ENCODE measurements at places on chromosomes 1 and 21. TPM values are rescaled to one million over a fixed set of nuclear protein-coding genes. Genes with fewer than 3 reads are reported as not detected.

The IL19 gene
- total RNA-seq, result not detected

The BRINP2 gene
- total RNA-seq, result not detected

The HSD3B1 gene
- total RNA-seq, result not detected

The NTMT2 gene
- total RNA-seq, result not detected

The IGSF5 gene
- 1.5 TPM for total RNA-seq

- H3K27ac ChIP-seq, result no peak overlapping the region
- H3K36me3 ChIP-seq, result no peaks in the 10 kb centered on the region
Measured at GRCh38 chr1:16348414-16349182, 3.7 kb downstream of the FBXO42 start.

DNA sequence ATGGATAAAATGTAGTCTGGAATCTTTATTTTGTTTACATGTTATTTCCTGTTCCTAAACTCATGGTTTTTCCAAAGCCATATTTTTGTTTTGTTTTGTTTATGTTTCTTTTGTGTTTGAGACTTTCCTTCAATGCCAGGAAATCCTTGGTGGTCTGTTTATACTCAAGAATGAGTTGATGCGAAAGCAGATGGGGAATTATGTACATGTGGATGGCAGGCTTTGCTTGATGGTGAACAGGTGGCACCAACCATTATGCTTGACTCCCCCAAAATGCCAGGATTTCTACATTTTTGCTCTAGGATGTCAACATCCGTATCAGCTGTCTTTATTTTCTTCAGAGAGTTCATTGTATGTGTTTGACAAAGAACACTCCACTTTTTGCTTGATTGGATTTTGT is 448.5 kb downstream of the PRDM2 start:
- H3K4me3 ChIP-seq, result no peak overlapping the region
- peaks cover 39% of the 10 kb centered on the region for H3K27me3 ChIP-seq
- H3K27ac ChIP-seq, result no peak overlapping the region
- H3K36me3 ChIP-seq, result no peaks in the 10 kb centered on the region

- no peak overlapping the region for H3K4me3 ChIP-seq
- peaks cover 82% of the 10 kb centered on the region for H3K36me3 ChIP-seq
- no peak for DNase-seq
- no peaks in the 10 kb centered on the region for H3K4me1 ChIP-seq
Measured at GRCh38 chr1:11147197-11147770, 41.9 kb upstream of the ANGPTL7 start.

- peak; percentile 20 for DNase-seq
- no peak overlapping the region for H3K4me3 ChIP-seq
- no peak overlapping the region for H3K27ac ChIP-seq
Measured at GRCh38 chr21:42466700-42467099, 29.3 kb downstream of the RSPH1 start.

GRCh38 chr21:44273046-44273445 is 11.3 kb upstream of the DNMT3L start:
- H3K27ac ChIP-seq, result no peak overlapping the region
- no peak overlapping the region for H3K4me3 ChIP-seq
- no peaks in the 10 kb centered on the region for H3K27me3 ChIP-seq
- H3K4me1 ChIP-seq, result no peaks in the 10 kb centered on the region
- DNase-seq, result no peak
- H3K36me3 ChIP-seq, result no peaks in the 10 kb centered on the region

GRCh38 chr1:66769512-66770229 is 17.4 kb downstream of the DYNLT5 start:
- H3K4me3 ChIP-seq, result no peak overlapping the region
- H3K36me3 ChIP-seq, result no peaks in the 10 kb centered on the region
- no peak overlapping the region for H3K27ac ChIP-seq
- no peak for DNase-seq

DNA sequence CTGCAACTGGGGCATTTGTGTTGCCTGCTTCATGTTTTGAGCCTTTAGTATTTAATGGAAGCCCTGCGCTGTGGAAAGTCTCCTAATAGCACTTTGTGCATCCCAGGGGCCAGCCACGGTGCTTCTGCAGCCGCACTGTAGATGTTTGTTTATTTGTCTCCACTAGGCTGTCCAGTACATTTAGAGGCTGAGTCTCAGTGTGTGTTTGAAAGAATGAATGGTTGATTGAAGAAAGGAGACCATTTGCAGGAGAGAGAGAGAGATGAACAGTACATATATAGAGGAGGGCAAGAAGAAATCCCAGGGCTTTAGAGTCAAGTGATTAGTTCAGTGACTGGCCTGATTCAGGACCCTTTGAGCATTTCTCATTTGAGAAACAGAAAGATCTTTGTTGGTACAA is 33.9 kb downstream of the MPZL1 start:
- DNase-seq, result no peak
- H3K36me3 ChIP-seq, result no peaks in the 10 kb centered on the region
- H3K27ac ChIP-seq, result no peak overlapping the region
- no peaks in the 10 kb centered on the region for H3K4me1 ChIP-seq

GRCh38 chr1:81151206-81151605 is 649.5 kb upstream of the ADGRL2 start:
- no peak for DNase-seq
- no peaks in the 10 kb centered on the region for H3K4me1 ChIP-seq
- H3K27me3 ChIP-seq, result no peaks in the 10 kb centered on the region
- no peak overlapping the region for H3K4me3 ChIP-seq
- H3K36me3 ChIP-seq, result no peaks in the 10 kb centered on the region

- H3K36me3 ChIP-seq, result no peaks in the 10 kb centered on the region
- peaks cover 19% of the 10 kb centered on the region for H3K27me3 ChIP-seq
- H3K4me3 ChIP-seq, result no peak overlapping the region
Measured at GRCh38 chr1:29532285-29532684, 296.0 kb downstream of the PTPRU start.

DNA sequence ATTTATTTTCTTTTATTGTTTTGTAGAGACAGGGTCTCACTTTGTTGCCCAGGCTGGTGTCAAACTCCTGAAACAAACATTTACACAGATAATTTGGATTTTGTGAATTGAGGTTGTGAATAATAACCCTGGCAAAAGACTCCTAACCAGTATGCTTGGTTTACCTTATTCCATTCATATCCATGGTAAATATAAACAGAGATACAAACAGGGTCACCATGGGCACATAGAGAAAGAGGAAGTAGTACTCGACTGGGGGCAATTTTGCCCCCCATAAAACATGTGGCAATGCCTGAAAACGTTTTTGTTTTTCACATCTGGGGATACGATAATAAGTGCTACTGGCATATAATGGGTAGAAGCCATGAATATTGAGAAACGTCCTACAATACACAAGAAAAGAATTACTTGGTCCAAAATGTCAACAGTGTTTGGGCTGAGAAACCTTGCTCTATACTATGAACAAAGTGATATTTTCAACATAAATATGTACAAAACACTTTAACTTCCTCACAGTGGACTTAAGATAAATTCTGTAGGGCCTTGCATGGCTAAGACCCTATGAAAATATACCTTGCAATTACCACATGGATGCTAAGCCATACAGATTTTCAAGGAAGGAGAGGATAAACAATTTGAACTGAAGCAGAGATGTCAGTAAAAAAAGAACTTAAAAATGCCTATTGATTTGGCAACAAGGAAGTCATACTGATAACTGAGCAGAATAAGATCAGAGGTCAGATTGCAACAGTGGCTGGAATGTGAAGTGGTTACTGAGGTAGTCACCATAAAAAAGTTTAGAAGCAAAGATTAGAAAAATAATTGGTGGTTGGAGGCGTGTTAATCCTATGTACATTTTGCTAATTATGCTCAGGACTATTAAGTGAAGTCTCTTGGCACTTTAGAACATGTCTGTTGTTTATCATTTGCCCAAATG is 27.4 kb upstream of the ASPM start:
- peaks cover 81% of the 10 kb centered on the region for H3K36me3 ChIP-seq
- H3K4me3 ChIP-seq, result no peak overlapping the region
- H3K4me1 ChIP-seq, result no peaks in the 10 kb centered on the region
- no peak for DNase-seq
- H3K27me3 ChIP-seq, result no peaks in the 10 kb centered on the region
- no peak overlapping the region for H3K27ac ChIP-seq

- no peak for DNase-seq
- H3K27ac ChIP-seq, result no peak overlapping the region
- no peaks in the 10 kb centered on the region for H3K27me3 ChIP-seq
- no peaks in the 10 kb centered on the region for H3K36me3 ChIP-seq
- H3K4me1 ChIP-seq, result no peaks in the 10 kb centered on the region
Measured at GRCh38 chr1:102796429-102796828, 311.9 kb downstream of the COL11A1 start.

GRCh38 chr1:162368451-162368850 is 8.2 kb downstream of the SPATA46 start:
- H3K27ac ChIP-seq, result no peak overlapping the region
- no peak for DNase-seq
- H3K36me3 ChIP-seq, result no peaks in the 10 kb centered on the region
- H3K4me1 ChIP-seq, result peaks cover 7% of the 10 kb centered on the region
- H3K27me3 ChIP-seq, result peaks cover 11% of the 10 kb centered on the region

GRCh38 chr1:239260842-239261241 is 125.5 kb upstream of the CHRM3 start:
- H3K36me3 ChIP-seq, result no peaks in the 10 kb centered on the region
- DNase-seq, result no peak
- peaks cover 3% of the 10 kb centered on the region for H3K4me1 ChIP-seq
- H3K27me3 ChIP-seq, result no peaks in the 10 kb centered on the region
- no peak overlapping the region for H3K4me3 ChIP-seq

GRCh38 chr1:205481629-205482151 is 22.8 kb upstream of the CDK18 start:
- peaks cover 4% of the 10 kb centered on the region for H3K4me1 ChIP-seq
- DNase-seq, result no peak
- H3K4me3 ChIP-seq, result no peak overlapping the region
- no peak overlapping the region for H3K27ac ChIP-seq
- H3K36me3 ChIP-seq, result no peaks in the 10 kb centered on the region

GRCh38 chr21:38376235-38376634 is 119.4 kb downstream of the KCNJ15 start:
- H3K4me3 ChIP-seq, result no peak overlapping the region
- no peaks in the 10 kb centered on the region for H3K36me3 ChIP-seq

DNA sequence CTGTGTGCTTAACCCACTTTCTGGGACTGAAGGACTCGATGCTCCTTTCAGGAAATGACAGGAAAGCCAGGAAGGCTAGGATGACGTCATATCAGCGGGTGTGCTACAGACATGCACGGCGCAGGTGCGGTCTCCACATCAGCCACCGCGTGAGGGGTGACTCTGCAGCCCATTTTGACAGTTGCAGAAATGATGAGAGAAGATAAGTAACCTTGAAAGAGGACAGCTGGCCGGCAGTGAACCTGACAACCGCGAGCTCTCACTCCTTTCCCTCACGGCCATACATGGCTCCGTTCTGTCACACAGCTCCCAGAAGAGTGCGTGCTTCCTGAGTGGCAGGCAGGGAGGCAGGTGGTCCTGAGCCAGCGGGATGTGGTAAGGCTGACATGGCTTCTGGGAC is 1.7 kb upstream of the KRTAP10-5 start:
- no peaks in the 10 kb centered on the region for H3K36me3 ChIP-seq
- no peaks in the 10 kb centered on the region for H3K27me3 ChIP-seq
- no peak overlapping the region for H3K27ac ChIP-seq
- no peak for DNase-seq

DNA sequence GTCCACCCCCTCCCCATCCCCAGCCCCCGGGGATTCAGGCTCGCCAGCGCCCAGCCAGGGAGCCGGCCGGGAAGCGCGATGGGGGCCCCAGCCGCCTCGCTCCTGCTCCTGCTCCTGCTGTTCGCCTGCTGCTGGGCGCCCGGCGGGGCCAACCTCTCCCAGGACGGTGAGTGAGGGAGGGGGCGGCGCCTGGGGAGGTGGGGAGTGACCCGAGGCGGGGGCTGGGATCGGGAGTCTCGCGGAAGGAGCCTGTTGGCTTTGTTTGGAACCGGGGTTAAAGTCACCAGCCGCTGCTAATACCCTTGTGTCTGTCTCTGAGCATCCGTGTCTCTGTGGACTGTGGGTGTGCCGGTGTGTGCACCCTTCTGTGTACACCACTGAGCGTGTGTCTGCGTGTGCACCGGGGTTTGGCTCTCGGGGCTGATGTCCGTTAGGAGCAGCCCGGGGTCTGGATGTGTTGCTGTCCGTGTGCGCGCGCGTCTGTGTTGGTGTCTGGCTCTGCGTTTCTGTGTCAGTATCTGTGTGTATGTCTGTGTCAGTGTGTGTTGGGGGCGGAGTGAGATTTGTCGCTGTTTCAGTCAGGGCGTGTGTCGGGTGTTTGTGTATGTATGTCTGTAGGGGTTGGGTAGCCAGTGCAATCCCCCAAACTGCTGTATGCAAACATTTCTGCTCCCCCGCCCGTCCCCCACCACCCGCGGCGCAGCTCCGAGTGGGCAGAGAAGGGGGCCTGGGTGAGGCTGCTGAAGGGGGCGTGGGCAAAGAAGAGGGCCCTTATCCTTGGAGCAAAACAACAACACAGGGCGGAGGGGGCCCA is 480 bp downstream of the CADM3 start:
- H3K4me1 ChIP-seq, result no peaks in the 10 kb centered on the region
- H3K36me3 ChIP-seq, result no peaks in the 10 kb centered on the region
- peak; percentile 86 for DNase-seq
- H3K4me3 ChIP-seq, result peak overlapping the region; percentile 87
- peaks cover 53% of the 10 kb centered on the region for H3K27me3 ChIP-seq
- no peak overlapping the region for H3K27ac ChIP-seq

GRCh38 chr1:66931590-66931989 is 6.8 kb downstream of the MIER1 start:
- H3K4me1 ChIP-seq, result no peaks in the 10 kb centered on the region
- peak overlapping the region; percentile 93 for H3K4me3 ChIP-seq
- DNase-seq, result no peak
- no peak overlapping the region for H3K27ac ChIP-seq

DNA sequence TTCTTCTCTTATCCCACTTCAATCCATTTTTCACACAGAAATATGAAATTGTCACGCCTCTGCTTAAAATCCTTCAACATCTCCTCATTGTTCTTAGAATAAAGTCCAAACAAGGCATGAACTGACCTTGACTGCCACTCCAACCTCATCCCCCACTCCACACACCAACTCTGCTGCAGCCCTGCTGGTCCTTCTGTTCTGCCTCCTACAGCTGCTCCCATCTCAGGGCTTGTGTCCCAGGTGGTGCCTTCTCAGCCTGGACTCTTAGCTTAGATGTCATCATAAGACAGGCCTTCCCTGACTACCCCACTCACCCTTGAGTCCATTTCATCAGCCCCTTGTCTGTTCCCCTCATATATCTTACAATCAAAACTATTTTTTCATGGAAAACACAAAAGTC is 10.4 kb downstream of the TARBP1 start:
- peaks cover 29% of the 10 kb centered on the region for H3K36me3 ChIP-seq
- H3K4me3 ChIP-seq, result no peak overlapping the region
- H3K27me3 ChIP-seq, result no peaks in the 10 kb centered on the region
- H3K27ac ChIP-seq, result no peak overlapping the region
- H3K4me1 ChIP-seq, result no peaks in the 10 kb centered on the region
- no peak for DNase-seq

DNA sequence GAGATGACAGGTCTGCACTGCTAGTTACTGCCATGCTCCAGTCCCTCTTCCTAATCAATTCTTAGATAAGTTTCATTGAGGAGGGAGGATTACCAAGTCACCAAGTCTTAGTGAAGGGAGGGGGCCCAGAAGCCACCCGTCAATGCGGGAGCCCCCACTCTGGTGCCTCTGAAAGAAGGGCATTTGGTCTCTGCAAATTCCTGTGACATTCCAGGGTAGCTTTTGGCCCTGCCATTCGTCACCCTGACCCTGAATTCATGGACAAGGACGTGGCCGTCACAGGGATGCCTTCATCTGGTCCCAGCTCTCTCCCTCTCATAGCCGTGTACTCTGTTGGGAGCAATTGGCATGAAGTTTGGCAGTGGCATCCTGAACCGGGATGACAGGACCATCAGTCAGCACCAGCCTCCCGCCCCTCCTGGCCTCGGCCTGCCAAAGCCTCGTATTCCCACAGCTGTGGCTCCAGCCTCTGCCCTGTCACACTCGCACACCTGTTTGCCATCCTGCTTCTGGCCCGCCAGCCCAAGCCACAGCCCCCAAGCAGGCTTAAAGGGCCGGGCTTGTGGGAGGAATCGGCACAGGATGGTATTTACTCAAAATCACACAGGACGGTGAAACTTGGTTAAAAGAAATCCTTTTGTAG is 150.7 kb downstream of the CLIC6 start:
- no peak overlapping the region for H3K27ac ChIP-seq
- H3K4me3 ChIP-seq, result no peak overlapping the region
- H3K36me3 ChIP-seq, result no peaks in the 10 kb centered on the region
- no peaks in the 10 kb centered on the region for H3K27me3 ChIP-seq

Data from endodermal cell (in vitro differentiated cells).